ENCODE measurements at places on chromosomes 5 and 9. TPM values are rescaled to one million over a fixed set of nuclear protein-coding genes. Genes with fewer than 3 reads are reported as not detected.

DNA sequence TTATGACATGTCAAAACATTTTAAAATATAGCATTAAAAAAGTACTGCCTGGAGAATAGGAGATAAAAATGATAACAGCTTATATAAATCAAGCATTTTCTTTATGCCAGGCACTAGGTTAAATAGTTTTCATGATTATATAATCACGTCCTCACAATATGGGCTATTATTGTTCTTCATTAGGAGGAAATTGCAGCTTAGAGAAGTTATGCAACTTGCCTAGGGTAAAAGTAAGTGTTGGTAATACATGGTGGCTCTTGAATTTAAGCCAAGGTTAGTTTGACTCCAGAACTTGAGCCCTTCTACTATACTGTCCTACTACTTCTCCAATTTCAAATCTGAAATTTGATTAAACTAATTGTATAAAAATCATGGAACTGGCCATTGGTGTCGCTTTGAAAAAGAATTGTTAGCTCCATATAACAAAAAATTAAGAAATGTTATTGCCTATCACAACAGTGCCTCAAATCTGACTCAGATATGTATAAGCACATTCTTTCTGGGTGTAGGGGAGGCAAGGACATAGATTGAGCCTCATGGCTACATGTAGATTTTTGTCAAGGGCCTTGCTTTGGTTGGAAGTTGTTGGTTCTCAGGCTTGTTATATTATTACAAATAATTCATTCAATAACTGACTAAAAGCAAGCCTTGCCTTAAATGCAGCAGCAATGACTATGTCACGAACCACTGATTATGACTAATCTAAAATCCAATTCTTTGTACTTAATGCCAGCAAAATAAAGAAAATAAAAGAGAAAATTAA, 223.5 kb upstream of the DAB2 start:
- no peak for DNase-seq

- no peak for DNase-seq
These were observed 427.1 kb upstream of the CHD1 start for GRCh38 chr5:99355881-99356280.

GRCh38 chr5:121408778-121409177, 442.9 kb upstream of the FTMT start:
- no peak for DNase-seq

The SLC6A7 gene
- 0.10 TPM for total RNA-seq

DNA sequence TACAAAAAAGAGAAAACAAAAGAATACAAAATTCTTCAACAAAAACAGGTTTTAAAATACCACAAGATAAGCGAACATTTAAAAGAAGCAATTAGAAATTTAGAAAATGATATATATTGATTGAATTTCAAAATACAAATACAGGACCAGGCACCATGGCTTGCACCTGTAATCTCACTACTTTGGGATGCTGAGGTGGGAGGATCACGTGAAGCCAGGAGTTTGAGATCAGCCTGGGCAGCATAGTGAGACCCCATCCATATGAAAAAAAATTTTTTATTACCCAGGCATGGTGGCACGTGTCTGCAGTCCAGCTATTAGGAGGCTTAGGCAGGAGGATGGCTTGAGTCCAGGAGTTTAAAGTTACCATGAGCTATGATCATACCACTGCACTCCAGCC, 109.9 kb upstream of the SLC30A5 start:
- DNase-seq = no peak

GRCh38 chr9:88814577-88814976, 176.7 kb upstream of the S1PR3 start:
- DNase-seq = peak; percentile 64

All from ureter (tissue), 1 donor.